ENCODE measurements at places on chromosomes 7 and 10. TPM values are rescaled to one million over a fixed set of nuclear protein-coding genes. Genes with fewer than 3 reads are reported as not detected.

GRCh38 chr10:88008866-88009470 is 145.5 kb downstream of the PTEN start:
- no peak for DNase-seq

HYAL4 gene
- total RNA-seq, result not detected

DNA sequence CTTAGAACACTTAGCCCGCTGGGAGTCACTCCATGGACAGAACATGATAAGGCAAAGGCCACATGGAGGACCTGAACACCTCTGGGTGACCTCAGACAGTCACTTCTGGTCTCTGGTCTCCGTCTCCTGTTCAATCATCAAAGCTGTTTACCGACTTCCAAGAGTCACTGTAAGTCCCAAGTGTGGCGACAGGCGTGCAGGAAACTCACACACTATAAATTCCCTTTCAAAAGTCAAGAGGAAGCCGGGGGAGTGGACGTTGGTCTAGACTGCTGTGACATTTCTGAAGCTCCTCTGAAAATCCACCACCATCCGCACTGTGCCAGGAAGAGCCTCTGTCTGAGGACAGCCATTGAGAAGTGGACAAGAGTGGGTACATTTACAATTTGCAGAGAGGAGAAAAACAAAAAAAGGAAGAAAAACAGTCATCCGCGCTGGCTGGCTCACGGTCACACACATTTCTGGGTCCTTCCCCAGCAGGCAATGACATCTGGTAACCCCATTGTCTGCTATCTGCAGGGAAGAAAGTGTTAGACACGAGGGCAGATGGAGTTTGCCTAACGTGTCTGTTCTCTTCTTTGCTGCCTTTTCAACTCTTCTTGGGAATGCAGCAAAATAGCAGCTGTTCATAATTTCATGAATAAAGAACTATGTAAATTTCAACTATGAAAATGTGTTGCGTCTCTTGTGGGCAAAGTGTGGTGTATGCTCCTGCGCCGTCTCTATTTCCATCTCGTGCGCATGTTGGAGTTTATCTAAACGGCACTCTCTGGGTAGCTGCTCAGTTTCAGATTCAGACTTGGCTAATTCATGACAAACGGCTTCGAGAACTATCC is 32.9 kb upstream of the CUX1 start:
- no peak for DNase-seq

DNA sequence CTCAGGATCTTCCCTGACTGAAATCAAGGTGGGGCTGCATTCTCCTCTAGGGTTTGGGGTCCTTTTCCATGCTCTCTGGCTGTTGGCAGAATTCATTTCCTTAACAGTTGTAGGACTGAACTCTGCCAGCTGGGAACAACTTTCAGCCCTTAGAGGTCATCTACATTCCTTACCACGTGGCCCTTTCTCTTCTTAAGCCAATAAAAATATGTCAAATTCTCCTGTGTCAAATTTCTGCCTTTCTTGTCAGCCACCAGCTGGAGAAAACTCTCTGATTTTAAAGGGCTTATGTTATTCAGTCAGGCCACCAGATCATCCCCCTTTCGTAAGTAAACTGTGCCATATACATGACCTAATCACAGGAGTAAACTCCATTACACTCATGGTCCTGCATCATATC is 95.3 kb upstream of the IL6 start:
- DNase-seq, result no peak

DNA sequence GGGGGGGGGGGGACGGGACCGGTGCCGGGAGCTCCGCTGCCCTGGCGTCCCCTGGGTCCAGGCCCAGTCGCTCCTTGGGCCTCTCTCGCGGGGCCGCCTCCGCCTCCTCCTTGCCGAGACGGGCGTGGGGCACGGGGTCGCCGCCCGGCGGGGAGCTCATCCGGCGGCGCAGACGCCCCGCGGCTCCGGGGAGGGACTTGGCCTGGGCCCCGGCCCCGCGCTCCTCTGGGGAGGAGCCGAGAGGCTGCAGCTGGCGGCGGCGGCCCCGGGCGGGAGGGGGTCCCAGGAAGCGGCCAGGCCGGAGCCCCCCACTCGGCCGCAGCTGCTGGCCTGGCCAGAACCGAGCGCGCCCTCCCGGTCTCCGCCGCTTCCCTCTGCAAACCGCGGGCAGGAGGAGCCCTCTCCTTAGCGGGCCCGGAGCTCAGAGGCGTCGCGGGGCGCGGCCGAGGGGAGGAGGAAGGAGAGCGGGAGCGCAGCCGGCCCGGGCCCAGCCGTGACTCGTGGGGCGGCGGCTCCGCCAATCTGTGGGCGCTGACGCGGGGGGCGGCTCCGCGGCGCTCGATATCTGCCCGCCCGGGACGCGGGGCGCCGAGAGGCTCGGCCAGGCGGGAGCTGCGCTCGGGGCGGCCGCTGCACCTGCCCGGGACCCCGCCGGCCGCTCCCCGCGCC is at the start of gene FAM20C:
TSS of gene FAM20C (plus strand) at position 591 of the 669 bp plus-strand sequence. CDS start 629 bp downstream, outside the sequence.
- peak; percentile 53 for DNase-seq

DNA sequence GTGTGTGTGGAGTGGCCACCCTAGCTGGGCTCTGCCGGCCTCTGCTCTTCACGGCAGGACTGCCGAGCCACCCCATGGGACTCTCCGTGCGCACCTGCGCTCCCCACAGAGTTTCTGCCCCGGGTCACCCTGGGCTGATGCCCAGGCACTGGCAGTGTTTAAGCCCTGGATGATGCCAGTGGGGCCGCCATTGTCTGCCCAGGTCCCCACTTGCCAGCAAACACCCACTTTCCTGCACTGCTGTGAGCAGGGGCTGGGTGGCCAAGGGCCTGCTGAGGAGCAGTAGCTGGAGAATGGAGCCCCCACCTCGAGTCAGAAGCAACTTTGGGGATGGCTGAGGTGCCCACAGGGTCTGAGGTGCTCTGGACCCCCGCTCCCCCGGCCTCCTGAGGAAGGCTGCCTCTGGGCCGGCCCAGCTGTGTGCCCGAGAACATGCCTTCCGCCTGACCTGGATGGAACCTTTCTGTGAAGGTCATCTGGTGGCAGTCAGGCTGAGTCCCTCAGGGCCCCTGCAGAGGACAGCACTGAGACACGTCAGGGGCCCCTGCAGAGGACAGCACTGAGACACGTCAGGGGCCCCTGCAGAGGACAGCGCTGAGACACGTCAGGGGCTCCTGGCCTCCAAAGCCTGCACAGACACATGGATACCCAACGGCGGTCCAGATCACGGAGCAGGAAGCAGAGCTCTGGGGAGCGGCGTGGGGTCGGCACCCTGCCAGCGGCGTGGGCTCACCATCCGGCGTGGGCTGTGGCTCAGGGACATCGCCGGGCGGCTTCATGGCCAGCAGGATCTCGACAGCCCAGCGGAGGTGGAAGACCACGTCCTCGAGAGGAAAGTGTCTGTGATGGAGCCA is 62.0 kb downstream of the CFAP46 start:
- no peak for DNase-seq

- DNase-seq, result no peak
These were observed 84.4 kb downstream of the DNAJC1 start for GRCh38 chr10:21919117-21919516.
